CD4-positive, alpha-beta T cell treated with Interleukin-2 at 100 ng/mL for 4 hours (primary cell): ENCODE measurements at places on chromosomes 7 and 10.

DNA sequence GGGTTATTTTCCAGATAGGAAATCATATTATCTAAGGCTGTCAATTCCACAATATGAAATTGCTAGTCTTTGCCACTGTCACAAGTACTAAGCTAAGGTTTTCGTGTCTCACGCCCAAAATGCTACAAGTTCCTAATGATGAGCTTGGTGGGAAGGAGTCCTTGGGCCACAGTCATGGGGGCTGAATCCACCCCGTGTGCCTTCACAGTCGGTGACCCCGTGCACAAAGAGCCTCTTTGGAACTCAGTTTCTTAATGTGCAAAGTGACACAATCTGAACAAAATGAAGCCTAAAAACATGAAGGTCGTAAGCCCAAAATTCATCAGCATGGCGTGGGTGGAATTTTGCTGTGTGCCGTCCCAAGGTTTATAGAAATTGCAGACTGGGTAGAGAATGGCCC, 337.0 kb upstream of the GALNT17 start:
- no peak for DNase-seq

DNA sequence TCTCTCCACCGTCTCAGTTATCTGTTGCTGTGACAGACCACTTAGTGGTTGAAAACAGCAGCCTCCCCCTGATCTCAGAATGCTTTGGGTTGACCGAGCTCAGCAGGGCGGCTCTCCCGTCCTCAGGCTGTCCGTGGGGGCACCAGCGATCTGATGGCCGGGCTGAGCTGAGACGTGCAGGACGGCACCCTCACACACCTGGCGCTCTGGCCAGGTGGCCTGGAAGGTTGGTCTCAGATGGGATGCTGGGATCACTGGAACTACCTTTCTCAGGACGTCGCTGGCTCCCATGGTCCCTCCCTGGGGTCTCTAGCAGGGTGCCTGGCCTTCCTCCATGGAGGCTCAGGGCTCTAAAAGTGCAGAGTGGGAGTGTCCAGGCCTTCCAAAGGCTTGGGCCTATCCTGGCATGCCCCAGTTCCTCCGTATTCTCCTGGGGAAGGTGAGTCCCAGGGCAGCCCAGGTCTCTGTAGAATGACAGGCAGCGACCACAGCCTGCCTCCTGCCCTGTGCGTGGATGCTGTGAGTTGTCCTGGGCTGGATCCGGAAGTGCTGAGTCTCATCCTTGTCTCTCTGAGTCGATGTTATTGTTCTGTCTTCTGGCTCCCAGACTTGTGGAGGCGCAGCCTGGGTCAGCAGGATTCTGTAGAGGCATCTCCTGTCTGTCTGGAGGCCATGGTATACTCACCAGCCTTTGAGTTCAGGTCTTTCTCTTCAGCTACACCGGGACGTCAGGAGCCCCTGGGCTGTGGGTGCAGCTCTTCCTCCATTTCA, 12.2 kb upstream of the PWWP2B start:
- no peak for DNase-seq

DNA sequence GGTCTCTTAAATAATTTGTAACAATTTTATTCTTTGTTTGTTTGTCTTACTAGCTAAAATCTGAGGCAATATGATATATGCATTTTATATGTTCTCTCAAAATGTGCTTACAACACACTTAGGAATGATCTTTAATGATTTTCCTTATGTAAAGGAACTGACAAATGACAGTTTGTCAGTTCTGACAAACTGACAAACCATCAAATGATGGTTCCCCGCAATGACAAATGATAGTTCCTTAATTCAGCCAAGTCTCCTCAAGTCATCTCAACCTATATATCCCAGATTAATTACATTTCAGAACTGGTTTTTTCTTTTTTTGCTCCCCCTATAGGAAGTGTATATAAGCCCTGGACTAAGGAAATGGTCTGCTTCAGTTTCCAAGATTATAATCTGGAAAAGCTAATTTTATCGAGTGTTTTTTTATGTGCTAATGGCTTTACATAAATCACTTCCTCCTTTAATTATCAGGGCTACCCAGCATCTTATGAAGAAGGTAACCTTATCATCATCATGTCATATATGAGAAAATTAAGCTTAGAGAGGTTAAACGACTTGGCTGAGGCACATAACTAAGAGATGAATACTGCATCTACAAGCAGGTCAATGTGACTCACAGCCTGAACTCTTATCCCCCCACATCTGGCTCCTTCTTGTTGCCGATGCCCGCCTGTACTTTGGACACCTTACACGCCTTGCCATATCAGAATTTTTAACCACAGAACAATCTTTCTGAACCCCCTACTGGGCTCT, 75.1 kb downstream of the RELN start:
- no peak for DNase-seq

DNA sequence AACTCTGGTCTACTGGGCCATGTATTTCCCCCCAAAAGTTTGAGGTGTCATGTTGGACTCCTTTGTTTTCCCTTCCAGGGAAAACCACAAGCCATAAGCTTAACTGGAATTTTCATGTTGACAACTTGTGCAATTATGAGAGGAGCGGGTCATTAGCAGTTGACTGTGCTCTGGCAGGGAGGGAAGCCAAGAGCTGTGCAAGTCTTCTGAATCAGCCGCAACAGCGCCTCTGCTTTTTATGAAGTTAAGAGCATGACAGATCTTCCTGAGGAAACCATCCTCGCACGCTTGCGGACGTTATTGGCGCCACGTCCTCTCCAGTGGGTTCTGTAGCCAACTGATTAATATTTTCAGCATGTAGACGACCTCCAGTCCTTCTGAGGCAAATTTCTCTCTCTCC, 148.7 kb upstream of the MKI67 start:
- no peak for DNase-seq

- DNase-seq: no peak
Measured at GRCh38 chr7:156954941-156955340, 5.4 kb downstream of the NOM1 start.
